ENCODE measurements at places on chromosomes 1 and 21.

GRCh38 chr1:175944591-175944990 lies 201.2 kb upstream of the TNR start:
- DNase-seq = no peak

- no peak for DNase-seq
These were observed 657.4 kb downstream of the AJAP1 start for GRCh38 chr1:5311634-5312292.

- no peak for DNase-seq
These were observed 126.9 kb upstream of the DUSP10 start for GRCh38 chr1:221868593-221869303.

DNA sequence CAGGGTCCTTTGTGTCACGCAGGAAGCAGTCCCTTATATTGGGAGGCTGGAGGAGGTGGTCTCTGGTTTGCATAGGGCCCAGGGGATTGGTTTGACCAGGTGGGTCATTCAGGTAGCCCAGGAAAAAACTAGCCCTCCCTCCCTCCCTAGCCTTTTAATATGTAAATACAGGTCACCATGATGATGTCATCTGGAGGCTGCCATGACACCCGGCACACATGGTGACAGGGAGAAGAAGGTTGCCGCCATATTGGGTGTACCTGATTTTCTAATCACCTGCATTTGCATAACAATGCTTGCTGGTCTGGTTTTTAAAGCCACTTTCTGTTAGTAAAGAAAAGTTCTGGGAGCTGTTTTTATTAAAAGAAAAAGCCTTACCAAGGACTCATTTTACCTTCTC lies 791.0 kb upstream of the ADGRL4 start:
- no peak for DNase-seq

- DNase-seq = no peak
These were observed 22.5 kb downstream of the MAP3K7CL start for GRCh38 chr21:29152916-29153315.

- DNase-seq = no peak
These were observed 145.3 kb downstream of the PSMG1 start for GRCh38 chr21:39037807-39038405.

GRCh38 chr1:87115317-87115890 lies 201.0 kb downstream of the HS2ST1 start:
- no peak for DNase-seq

GRCh38 chr1:30381671-30382365 lies 341.6 kb downstream of the MATN1 start:
- DNase-seq = no peak

DNA sequence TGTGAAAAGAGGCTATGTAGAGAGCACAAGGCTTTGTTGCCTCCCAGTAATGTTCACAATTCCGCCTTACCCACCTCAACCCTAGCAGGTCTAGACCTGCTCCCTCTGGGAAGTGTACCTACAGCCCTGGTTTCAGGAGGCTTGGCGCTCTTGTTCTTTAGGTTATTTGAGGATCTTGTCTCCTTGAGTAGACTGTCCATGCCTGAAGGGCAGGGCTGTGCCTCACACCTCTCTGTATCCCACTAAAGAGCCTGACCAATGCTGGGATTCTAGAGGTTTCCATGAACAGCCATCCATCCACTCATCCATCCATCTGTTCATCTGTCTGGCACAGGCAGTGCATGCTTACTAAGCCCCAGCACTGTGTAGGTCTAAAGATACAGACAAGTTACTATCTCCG lies 1.0 kb downstream of the RAB7B start:
- DNase-seq = no peak

- DNase-seq = no peak
These were observed 5.4 kb downstream of the CITED4 start for GRCh38 chr1:40856656-40857302.

- DNase-seq = peak; percentile 80
These were observed 17.3 kb downstream of the CRYBG2 start for GRCh38 chr1:26336477-26337205.

DNA sequence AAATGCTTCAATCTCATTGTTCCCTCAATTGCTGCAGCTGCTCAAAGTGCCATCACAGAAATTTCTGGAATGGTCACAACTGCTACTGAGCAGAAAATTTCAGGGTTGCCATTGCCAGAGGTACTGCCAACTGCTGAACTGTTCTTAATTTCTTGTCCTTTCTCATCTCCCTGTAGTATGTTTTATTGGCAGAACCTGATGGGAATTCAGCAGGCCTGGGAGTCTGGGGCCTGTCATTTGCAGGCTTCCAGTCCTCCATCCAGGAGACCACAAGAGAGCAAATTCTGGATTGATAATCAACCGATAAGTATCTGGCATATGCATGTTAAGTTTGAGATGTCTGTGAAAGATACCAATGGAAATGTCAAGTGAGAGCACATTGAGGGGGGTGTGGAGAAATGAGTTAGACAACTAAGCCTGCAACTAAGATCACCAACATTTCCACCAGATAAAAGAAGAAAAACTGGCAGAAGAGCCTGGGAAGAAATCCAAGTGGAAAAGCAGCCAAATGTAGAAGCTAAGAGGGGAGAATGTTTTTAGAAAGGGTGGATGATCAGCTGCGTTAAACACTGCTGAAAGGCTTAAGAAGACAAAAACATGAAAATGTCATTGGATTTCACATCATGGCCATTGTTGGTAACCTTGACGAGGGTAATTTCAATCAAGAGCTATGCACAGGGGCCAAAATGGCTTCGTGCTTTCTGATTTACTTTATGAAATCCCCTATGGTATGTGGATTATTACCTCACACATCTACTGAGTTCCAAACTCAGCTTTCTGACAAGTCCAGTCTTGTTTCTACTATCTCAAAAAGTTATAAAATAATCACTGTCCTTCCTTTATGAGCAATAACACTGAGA lies 648.1 kb downstream of the PLPP3 start:
- DNase-seq = no peak

GRCh38 chr1:9031484-9032259 lies 5.4 kb upstream of the SLC2A7 start:
- DNase-seq = no peak

DNA sequence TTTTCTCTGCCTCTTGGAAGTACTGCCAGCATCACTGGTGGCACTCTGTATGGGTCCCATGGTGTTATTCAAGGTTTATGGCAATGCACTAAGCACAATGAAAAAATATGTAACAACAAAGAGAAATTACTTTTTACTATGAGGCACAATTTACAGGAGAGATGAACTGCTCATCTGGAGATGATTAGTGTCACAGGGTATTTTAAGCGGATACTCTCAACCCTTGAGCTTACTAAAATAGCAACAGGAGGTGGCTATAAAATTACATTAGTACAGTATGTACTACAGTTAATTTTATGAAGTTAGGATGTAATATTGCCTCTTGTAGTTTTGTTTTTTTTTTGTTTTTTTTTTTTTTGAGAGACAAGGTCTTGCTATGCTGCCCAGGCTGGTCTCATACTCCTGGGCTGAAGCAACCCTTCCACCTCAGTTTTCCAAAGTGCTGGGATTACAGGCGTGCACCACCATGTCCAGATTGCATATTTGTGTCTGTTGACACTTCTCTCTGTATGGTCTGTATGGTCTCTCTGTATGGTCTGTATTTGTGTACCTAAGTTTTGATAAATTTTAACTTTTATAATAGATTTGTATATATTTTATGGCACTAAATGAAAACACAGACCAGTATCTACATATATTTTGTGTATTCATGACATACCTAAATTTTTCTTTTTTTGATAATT lies 175.6 kb upstream of the HP1BP3 start:
- no peak for DNase-seq

GRCh38 chr21:41573902-41574690 lies 66.1 kb upstream of the TMPRSS2 start:
- DNase-seq = no peak

DNA sequence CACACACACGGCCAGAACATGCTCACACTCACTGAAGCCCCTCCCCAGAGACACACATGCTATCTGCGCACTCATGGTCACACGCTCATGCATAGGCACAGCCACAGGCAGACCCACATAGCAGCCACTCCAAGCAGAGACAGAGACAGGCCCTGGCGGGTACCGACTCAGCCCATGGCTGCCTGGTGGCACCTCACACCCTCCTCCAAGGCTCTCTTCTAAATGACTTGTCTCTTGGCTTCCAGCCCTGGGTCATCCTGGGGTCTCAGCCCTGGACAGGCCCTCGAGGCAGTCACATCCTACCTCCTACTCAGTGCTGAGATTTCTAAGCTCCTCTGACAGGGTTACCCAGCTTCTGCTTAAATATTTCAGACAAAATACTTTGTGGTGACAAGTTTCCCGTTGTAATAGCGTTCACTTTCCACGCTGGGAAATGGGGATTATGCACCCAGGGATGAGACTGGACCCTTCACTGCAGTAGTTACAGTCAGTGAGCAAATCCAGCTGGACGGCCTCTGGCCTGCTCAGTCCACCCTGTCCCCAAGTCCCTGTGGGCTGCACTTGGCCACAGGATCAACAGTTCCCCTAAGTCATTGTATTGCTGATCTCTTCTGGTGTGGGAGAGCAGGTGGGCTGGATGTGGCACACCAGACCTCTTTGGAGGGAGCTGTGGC lies 2.9 kb upstream of the NFASC start:
- no peak for DNase-seq

DNA sequence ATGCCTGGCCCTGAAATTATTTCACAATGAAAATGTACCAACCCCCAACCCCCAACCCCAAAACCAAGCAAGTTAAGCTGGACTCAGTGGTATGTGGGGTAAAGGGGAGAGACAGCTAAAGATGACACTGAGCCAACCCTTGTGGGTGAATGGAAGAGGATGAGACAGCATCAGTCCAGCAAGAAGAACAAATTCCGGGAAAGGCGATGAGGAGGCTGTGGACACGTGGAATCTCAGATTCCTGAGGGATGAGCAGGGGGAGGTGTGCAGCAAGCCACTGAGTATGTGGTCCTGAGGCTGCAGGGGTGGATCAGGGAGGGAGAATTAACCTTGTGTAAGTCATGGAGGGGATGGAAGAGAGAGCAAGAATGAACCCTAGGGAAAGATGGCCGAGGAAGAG lies 14.4 kb upstream of the ZNF362 start:
- DNase-seq = no peak

GRCh38 chr1:161993576-161993975 lies 30.1 kb downstream of the OLFML2B start:
- no peak for DNase-seq

GRCh38 chr21:26818906-26819305 lies 26.3 kb downstream of the ADAMTS1 start:
- no peak for DNase-seq

GRCh38 chr1:24003331-24003972 lies 23.3 kb upstream of the SRSF10 start:
- DNase-seq = no peak

GRCh38 chr1:167879508-167879907 lies 34.4 kb downstream of the ADCY10 start:
- no peak for DNase-seq

- DNase-seq = no peak
These were observed 37.5 kb downstream of the QSOX1 start for GRCh38 chr1:180192172-180192571.

- DNase-seq = no peak
These were observed 16.3 kb upstream of the SARS1 start for GRCh38 chr1:109197158-109198042.

DNA sequence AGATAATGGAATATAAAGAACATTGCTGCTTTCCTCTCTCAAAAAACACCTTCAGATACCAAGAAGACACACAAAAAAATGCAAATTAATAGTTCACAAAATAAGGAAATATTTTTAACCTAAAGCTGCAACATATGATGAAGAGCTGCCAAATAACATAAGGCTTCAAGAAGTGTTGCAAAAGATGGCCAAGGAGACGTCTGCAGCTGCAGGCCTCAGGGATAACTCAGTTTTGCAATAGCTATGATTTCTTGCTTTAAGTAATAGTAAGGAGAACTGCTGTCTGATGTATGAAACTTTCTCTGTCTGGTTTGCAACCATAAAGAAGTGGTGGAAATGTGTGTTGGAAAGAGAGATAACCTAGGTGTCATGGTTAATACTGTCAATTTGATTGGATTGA lies 1237.5 kb downstream of the MRPL39 start:
- DNase-seq = no peak
